ENCODE measurements at places on chromosomes 16 and 17.

GRCh38 chr16:2350500-2350899 lies 10.0 kb upstream of the ABCA3 start:
- DNase-seq = no peak

DNA sequence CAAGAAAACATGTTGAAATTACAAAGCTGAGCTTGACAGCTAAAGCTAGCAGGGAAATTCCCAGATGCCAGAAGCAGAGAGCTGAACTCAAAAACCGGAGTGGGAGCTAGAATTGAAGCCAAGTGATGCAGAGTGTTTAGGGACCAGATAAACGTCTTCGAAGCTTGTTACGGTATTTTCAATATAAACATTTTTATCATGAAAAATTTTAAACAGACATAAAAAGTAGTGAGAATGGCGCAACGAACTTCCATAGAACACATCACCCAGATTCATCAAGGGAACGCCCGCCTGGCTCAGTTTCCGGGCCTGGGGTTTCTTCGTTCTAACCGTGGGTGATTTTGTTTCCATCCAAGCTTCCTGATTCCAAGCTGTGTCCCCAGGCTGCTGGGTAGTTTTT lies 18.1 kb downstream of the SPNS2 start:
- DNase-seq = peak; percentile 78

DNA sequence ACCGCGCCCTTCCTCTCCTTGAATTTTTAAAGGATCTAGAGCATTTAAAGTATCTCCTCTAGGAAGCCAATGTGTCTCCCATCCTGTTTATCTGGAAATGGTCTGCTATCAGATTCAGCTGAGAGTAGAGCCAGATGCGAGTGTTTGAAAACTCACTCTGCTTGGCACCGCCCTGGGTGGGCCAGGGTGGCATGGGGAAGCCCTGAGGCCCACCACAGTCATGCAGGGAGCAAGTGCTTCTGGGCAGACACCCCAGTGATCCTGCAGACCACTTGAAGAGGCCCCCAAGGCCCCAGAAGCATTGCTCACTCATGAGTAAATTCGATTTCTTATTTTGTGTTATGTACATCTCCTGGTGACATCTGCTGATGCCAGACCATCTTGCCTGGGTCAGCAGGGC lies 8.7 kb upstream of the CACNG4 start:
- DNase-seq = no peak

- DNase-seq = peak; percentile 26
These were observed 11.4 kb upstream of the MRPS23 start for GRCh38 chr17:57861000-57861789.

GRCh38 chr17:55383771-55384642 lies 37.6 kb downstream of the MMD start:
- no peak for DNase-seq

DNA sequence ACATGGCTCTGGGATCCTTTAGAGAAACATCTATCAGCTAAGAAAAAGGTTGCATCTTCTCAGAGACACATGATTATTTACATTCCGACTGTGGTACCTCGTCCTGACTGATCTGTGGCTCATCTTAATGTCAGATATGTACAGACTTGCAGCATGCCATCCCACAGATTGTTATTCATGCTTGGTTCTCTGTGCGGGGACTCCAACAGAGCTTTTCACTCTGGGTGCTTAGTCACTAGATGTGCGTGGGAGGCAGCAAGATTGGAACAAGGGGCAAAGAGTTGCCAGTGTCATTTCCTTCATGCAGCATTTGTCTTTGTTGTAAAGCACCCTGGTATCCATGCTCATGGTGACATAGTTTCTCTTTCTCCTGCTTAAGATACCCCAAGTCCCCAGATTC lies 179.1 kb upstream of the CACNG5 start:
- DNase-seq = no peak

GRCh38 chr17:37109731-37110710 lies 161.3 kb downstream of the AATF start:
- no peak for DNase-seq

GRCh38 chr16:15571557-15571956 lies 71.4 kb downstream of the MARF1 start:
- DNase-seq = no peak

GRCh38 chr16:58509256-58510096 lies 5.8 kb upstream of the SETD6 start:
- DNase-seq = no peak

- DNase-seq = no peak
These were observed 12.0 kb upstream of the TEX2 start for GRCh38 chr17:64275016-64275415.

DNA sequence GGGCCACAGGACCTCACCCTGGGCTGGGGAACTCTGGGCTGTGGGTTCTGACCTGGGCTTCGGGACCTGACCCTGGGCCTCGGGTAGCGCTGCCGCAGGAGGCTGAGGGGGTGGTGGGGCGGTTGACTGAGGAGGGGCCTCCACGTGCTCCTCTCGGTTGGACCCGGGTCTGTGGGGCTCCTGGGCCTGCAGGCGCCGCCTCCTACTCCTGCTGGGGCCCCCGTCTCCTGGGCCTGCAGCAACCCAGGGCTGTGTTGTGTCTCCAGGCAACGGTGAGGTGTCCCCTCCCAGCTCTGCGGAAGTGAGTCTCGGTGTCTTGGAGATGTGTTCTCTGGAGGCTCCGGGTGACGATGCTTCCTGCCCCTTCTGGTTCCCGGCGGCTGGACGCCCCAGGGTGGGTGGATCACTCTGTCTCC lies 41.5 kb upstream of the GNG13 start:
- DNase-seq = peak; percentile 32

- DNase-seq = no peak
These were observed 41.4 kb downstream of the MRTFB start for GRCh38 chr16:14112539-14112856.

- DNase-seq = no peak
These were observed 3.8 kb upstream of the DCXR start for GRCh38 chr17:82041144-82041814.

DNA sequence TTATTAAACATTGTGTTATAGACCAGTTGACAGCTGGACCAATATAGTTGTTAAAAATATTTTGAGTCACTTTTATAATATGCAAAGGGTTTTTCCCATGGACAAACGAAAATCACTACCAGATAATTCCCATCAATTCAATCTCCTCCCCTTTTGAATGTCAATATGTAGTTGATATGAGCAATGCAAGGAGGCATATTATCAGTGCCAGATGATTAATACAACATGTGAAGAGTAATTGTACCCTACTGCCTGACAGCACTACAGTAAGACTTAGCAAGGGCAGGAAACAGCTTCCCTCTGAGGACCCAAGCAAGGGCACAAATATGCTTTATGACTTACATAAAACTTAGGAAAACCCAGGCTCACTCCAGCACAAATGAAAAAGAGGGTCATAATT lies 17.3 kb downstream of the KANSL1 start:
- no peak for DNase-seq

GRCh38 chr16:7380911-7381310 lies 48.3 kb downstream of the RBFOX1 start:
- DNase-seq = no peak

DNA sequence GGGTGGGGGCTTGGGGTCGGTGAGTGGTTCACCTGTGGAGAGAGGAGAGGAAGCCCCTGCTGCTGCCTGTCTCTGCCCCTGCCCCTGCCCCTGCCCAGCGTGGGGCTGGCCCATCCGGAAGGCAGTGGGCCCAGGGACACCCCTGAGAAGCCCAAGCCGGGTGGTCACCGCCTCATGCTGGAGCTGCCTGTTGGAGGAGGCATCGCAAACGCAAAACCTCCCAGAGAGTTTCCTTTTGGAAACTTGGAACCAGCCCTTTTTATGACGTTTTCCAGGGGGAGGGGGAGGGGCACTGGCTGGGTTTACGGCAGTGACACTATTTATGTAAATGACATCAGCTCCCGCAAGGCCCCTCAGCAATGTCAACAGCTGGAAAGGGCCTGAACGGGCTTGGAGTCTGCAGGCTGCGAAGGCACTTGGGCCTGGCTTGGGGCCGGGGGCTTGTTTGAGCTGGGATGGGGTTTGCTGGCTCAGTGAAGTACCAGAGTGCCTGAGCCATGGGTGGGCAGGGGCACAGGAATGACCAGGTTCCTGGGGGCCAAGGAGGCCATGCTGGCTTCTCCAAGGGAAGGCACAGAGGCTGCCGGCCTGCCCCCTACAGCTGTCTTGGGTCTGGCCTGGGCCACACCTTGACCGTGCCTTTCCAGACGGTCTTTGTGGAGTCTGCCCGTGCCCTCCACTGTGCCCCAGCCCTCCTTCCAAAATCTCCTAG lies 219.5 kb downstream of the NTN1 start:
- peak; percentile 94 for DNase-seq

DNA sequence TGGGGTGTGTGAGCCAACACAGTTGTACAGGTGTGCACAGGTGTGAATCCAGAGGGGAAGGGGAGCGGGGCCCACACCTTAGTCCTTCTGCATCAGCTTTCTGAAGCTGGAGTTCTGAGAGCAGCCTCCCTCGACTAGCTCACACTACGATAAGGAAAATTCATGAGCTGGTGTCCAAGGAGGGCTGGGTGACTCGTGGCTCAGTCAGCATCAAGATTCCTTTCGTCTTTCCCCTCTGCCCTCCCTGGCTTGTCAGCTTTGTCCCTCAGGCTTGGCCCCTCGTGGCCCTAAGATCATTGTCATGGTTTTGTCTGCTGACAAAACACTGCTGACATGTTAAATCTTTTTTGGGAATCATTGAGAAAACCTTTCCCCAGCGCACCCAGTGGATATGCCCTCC lies 47.5 kb downstream of the OR1D5 start:
- no peak for DNase-seq

DNA sequence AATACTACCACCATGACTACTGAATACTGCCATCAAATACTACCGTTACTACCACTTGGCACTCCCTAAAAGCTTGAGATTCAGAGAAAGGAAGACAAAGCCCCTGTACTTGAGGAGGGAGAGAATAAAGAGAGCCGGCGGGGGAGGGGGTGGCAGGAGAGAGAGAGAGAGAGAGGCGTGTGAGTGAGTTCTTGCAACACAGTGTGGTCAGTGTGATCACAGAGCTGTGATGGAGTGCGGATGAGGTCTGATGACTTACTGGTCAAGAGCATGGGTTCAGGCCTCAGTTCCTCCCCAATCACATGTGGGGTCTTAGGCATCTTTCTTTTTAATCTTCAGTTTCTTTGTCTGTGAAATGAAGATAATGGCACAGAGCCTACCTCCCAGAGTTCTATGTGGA lies 19.2 kb downstream of the PRKCB start:
- DNase-seq = no peak

DNA sequence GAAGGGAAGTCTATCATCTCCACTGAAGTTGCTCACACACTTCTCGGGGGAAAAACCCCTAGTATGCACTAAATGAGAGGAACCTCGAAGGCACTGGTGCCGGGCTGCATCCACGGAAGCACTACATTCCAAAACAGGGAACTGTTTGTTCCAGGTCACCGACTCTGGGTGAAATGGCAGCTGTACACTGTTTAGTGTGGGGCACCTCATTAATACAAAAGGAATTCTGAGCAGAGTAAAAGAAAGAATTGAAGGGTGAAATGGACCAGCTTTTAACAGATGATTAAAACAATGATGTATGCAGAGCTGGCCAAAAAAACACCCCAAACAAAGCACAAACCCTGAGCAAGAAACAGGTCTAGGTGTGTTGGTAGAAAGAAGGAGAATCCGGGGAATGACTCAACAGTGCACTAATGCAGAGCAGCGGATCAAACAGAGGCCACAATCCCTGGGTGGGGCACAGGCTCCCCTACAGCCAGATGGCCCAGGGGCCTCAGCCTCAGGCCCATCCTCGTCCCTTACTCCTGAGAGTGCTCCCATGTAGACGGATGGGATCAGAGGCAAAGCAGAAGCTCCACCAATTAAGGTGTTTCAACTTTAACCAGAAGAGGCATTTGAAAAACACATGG lies 161.5 kb downstream of the ZFHX3 start:
- no peak for DNase-seq

DNA sequence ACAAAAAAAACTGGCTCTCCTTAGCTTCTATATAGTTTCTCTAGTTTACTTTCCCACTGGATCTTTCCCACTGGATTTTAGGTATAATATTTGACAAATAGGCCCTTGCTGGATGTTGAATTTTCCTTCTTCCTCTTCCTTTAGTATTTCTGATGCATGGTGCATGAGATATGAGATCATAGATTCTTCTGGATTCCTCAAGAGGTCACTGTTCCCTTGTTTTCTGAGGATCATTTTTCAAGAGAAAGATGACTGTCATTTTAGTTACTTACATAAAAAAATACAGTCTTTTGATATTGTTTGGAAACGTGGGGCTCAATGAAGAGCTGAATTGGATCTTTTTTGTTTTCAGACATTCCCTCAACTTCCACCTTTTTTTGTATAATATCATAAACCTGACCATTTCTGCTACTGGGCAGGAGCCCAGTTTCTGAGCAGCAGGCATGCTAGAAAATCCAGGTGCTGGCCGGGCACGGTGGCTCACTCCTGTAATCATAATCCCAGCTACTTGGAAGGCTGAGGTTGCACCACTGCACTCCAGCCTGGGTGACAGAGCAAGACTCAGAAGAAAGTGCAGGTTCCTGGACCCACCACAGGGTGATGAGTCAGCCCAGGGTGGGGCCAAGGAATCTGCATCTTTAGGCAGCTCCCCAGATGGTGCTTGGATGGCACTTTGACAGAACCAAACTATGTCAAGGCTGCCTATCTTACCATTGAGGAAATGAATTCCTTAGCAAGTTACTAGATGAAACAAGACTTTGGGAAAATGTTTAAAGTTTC lies 70.3 kb downstream of the SDR42E1 start:
- peak; percentile 53 for DNase-seq

DNA sequence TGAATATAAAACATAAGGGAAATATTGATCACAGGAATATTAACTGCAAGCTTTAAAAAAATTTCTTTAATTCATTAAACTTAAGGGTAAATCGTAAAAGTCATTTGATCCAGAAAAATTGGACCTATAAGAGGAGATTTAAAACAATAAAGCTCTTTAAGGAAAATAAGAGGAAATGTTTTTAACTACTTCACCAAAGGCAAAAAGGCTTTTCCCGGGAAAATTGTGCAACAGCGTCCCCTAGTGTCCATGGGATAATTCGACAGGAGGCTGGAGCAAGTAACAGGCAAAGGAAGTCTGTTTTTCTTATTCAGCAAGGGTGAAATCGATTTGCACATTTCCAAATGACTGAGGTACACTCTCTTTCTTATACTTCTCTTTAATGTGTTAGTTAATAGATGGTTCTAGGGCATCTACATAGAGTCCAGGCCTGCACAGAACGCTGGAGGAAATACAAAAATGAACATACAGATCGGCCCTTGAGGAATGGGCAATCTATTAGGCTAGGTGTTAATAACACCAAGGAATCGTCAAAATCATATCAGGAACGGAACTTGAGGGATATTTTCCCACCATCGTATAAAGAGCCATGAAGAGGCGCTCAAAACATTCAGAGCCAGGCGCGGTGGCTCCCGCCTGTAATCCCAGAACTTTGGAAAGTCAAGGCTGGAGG lies 61.4 kb downstream of the ZNF18 start:
- DNase-seq = peak; percentile 43

DNA sequence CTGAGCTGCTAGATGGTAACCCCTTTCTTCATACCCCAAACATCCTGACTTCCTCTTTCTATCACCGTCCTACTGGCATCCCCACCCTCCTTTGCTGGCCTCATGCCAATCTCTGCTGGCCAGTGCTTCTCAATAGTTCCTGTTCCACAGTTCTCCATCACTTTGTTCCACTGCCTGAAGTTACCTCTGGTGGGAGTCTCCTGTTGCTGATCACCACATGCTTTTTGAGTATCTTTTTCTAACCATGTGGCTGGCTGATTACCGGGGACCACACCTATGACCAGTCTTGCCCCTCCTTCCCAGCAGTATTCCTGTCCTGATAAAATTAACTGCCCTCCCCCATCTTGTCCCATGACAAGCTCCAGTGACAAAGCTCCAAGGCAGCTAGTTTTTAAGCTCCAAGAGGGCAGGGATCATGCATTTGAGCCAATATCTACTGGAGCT lies 380.4 kb upstream of the CCL2 start:
- no peak for DNase-seq
